Activated CD8-positive, alpha-beta T cell treated with anti-CD3 and anti-CD28 coated beads, Interleukin-2, amount 10 ng/mL, durations not matched to agents 7 days and 5 days (primary cell): ENCODE measurements at places on chromosomes 2 and 18. TPM values are rescaled to one million over a fixed set of nuclear protein-coding genes. Genes with fewer than 3 reads are reported as not detected.

TACR1 gene
- total RNA-seq = not detected

PLEKHH2 gene
- total RNA-seq = 0.57 TPM

CXCR4 gene
- total RNA-seq = 226 TPM

ACTG2 gene
- total RNA-seq = not detected

CCL20 gene
- total RNA-seq = not detected

ABCB6 gene
- 11.6 TPM for total RNA-seq

CCDC74A gene
- 9.4 TPM for total RNA-seq

SEC11C gene
- total RNA-seq = 52.5 TPM

M1AP gene
- total RNA-seq = not detected

DSG1 gene
- total RNA-seq = not detected

CAVIN2 gene
- total RNA-seq = not detected

RAB27B gene
- 1.7 TPM for total RNA-seq

LDLRAD4 gene
- total RNA-seq = 35.7 TPM

BCL2 gene
- 140 TPM for total RNA-seq

DYNAP gene
- not detected for total RNA-seq
